Mesothelial cell of epicardium (in vitro differentiated cells): ENCODE measurements at places on chromosomes 11 and 22. TPM values are rescaled to one million over a fixed set of nuclear protein-coding genes. Genes with fewer than 3 reads are reported as not detected.
A peak's percentile ranks its signal among the peaks of the same experiment; 100 is the strongest.

The UCP3 gene
- 4.1 to 5.8 TPM (median 4.5 TPM) in 3 replicates for total RNA-seq

The FERMT3 gene
- total RNA-seq: 4.8 to 8.4 TPM (median 5.9 TPM) in 3 replicates

The VPREB1 gene
- not detected in 3 replicates for total RNA-seq

The OR52N1 gene
- total RNA-seq: not detected in 3 replicates

The KCNQ1OT1 gene
- 30.5 to 35.1 TPM (median 31.9 TPM) in 3 replicates for total RNA-seq

The ACRV1 gene
- 0.25 TPM in 1 of 3 replicates, not detected in the others for total RNA-seq

The TRIM49 gene
- total RNA-seq: not detected in 3 replicates

The CHRDL2 gene
- 0.45 to 0.65 TPM in 2 of 3 replicates, not detected in the other for total RNA-seq

The PTGDR2 gene
- 0.60 to 0.75 TPM (median 0.71 TPM) in 3 replicates for total RNA-seq

The OOSP3 gene
- total RNA-seq: not detected in 3 replicates

DNA sequence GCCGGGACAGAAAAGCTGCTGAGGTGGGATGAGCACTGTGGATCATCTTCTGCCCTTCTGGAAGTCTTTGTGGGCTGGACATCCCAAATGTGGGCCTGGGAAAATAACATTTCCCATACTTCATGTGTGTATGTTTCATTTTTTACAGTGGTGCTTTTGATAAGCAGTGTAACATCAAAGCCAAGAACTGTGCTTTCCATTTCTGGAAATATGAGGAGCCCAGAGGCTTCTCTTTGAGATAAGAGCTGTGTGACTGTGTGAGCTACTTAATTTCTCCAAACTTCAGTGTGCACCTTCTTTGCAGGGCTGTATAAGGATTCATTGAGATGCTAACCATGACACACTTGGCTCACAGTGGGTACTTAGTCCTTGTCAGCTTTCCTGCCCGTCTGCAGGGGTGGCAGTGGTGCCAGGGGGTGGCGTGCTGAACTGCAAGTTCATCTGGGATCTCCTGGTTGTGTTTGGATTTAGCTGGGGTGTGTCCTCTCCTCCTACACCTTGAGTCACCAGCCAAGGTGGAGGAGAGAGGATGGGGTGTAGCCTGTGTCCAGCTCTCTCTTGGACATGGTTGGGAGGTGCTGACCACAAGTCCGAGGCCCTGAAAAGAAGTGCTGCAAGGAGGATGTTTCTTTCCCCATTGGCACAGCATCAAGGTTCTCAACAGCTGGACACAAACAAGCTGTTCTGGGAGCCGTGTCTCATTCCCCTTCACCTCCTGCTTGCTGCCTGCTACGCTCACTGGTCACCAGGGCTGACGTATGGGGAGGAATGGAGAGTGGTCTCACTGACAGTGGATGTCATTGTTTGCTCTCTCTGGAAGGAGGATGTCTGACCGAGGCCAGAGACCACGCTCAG, 139.4 kb downstream of the TEAD1 start:
- DNase-seq: no peak

- no peak for DNase-seq
Measured at GRCh38 chr11:102144357-102145355, 34.4 kb downstream of the YAP1 start.

GRCh38 chr22:25067851-25068421, 115.4 kb downstream of the KIAA1671 start:
- DNase-seq: no peak

DNA sequence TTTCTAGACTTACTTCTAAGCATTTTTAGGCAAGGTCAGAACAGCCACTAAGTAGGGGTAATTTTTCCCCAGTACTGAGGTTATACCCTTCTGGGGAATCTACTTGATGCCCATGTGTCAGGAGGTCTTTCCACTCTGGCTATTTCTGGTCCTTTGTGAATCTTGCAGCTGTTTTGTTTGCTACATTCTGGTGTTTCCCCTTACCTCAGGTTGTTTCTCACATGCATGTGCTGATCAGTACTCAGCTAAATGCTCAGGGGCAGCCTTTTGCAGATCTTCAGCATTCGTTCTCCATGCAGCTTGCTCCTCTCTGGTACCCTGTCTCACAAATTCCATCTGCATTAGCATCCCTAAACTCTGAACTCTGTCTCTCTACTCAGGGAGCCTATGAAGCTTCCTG, 303.6 kb downstream of the SOX6 start:
- DNase-seq: no peak

DNA sequence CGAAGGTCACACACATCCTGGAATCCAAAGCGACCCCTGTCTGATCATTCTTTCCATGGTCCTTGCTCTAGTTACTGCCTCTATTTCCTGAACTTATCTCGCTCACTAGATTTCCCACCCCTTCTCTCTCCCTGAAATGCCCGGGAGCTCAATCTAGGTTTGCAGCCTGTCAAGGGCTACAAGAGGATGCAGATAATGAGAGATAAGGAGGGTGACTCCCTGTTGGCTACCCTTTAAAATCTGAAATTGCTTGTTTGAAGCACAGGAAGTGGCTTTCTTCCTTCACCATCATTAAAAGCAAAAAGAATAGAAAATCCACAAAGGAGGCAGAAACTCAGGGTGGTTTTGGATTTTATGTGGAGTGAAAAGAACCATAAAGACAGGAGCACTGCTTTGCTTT, 13.0 kb upstream of the FLI1 start:
- DNase-seq: no peak

- peak; percentile 34 for DNase-seq
Measured at GRCh38 chr22:25475257-25476022, 89.0 kb upstream of the GRK3 start.

- DNase-seq: no peak
Measured at GRCh38 chr11:8767466-8768142, 85.0 kb downstream of the RPL27A start.

DNA sequence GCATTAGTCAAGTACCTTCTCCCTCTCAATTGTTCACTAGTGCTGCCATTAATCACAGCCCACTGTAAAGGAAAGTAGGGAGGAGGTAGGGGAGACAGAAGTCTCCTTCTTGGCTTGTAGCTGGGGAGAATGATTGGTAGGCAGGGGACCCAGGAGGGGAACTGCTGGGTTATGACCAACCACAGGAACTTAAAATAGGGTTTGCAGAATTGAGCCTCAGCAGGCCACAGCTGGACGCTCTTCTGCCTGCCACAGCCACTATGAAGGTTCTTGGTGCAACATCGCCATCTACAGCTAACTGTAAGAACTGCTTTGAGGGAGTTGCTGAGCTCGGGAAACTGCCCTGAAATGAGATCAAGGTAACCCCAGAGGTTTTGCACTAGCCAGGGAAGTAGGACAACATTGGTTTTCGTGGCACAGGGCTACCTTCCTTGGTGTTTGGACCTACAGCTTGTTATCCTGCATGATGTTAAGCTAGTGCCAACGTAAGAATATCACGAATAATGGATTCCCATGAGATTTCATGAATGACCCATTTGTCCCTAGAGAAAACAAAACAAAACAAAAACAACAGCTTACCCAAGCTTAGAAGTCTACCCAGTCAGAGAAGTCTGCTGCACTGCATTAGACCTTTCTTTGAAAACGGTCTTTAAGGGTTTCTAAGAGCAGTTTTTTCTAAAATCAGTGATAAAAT, 787.1 kb upstream of the API5 start:
- DNase-seq: peak; percentile 22

GRCh38 chr11:6635082-6635932, 16.1 kb upstream of the TPP1 start:
- DNase-seq: no peak

DNA sequence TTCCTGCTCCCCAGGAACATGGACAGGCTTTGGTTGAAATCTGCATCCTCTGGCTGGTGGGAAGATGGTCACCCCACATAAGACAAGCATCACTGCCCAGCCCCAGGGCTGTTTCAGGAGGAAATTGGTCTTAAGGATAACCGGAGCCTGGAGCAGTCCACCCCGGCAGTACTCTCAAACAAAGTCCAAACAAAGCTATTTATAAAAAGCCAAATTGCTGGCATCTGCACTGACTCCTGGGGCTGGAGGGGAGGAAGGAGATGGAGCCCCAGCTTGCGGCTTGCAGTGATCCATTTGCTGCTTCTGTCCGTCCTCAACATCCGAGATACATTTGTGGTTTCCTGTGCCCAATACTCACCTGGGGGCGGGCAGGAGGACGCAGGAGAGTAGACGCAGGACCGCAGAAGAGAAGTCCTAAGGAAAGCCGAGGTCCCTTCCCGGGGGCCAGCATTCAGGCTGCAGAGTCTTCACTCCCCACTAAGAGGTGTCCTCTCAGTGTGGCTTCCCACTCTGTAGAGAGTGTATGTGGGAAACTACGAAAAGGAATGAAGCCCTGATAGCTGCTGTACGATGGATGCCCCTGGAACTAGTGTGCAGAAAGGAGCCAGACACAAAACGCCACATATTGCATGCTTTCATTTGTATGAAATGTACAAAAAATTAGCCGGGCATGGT, 107.3 kb upstream of the FGF3 start:
- no peak for DNase-seq

DNA sequence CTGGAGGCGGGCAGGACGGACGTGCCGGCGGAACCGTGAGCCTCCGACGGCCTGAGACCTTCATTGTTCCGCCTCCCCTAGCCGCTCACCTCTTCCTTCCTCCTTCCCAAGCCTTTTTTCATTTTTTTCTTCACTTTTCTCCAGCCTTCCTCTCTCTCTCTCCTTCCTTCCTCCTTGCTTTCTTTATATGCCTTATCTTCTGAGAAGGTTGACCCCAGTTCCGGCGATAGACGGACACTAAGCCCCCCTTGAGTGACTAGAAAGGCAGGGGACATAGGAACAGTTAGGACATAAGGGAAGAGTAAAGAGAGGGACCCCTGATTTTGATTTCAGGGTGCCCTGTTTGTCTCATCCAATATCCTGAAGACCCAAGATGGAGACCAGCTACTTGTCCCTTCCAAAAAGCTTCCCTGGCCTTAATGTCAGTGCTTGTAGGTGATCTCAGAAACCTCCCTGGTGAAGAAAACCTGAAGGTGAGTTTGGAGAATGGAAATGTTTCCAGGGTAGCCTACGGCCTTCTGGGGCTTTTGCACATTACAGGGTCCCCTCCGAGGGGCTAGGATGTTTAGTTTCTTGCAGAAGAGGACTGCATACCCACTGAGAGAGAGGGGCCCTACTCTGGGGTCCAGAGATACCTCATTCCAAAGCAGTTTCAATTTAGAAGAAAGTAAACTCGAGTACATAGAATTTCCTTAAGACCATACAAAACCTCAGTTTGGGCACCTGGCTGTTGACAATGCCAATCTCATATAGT, 3.5 kb downstream of the ADM start:
- no peak for DNase-seq

DNA sequence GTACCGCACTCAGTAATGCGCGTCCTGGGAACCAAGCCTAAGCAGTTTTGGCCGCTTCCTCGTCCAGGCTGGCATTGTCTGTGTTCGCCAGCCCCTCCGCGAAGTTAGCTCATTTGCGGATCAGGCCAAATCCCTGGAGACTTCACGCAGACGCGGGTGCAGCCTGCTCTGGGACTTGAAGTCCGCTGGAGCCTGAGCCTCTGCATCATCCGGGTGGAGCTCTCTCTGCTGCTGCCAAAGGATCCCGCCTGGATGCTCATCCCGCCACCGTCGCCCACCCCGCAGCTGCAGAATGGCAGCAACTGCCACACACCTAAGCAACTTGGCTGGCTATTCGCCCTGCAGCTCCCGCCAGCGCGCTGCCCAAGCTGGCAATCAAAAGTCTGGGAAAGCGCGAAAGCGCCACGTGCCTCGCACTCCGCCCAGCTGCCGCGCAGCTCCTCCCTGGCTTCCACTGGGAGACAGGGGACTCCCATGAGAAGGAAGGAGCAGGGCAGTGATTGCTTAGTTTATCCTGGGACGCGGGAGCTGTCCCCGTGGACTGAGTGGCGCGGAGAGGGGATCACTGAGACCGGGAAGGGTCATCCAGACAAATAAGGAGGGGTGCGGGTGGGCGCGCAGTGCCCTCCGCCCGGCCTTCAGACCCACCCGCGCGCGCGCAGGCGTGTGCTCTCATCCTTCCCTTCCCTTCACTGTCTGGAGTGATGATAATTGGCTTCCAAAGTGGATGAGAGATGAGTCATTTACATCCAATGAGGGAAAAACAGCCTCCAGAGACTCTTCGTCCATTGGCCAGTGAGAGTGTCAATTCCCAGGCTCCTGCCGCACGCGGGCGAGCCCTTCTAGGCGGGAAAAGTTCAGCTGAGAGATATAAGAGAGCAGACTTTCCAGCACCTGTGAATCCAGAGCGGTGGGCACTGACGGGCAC, 23.2 kb upstream of the GLYATL1B start:
- DNase-seq: no peak

GRCh38 chr11:73598719-73599379, 937 bp upstream of the FAM168A start:
- DNase-seq: no peak

DNA sequence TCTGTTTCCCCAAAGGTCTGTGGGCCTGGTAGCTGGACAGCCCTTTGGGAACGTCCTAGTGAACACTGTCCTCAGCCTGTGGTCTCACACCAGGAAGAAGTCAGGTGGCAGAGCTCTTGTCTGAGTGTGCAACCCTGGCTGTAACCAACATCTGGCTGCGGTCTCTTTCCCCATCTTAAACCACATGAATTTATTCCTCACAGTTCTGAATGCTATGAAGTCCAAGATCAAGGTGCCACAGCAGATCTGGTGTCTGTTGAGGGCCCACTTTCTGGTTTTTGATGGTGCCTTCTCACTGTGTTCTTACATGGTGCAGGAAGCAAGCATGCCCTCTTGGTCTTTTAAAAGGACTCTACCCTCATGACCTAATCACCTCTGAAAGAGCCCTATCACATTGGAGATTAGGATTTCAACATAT, 2.7 kb downstream of the UPB1 start:
- no peak for DNase-seq

GRCh38 chr11:57432714-57433163, 5.8 kb upstream of the SLC43A3 start:
- no peak for DNase-seq

DNA sequence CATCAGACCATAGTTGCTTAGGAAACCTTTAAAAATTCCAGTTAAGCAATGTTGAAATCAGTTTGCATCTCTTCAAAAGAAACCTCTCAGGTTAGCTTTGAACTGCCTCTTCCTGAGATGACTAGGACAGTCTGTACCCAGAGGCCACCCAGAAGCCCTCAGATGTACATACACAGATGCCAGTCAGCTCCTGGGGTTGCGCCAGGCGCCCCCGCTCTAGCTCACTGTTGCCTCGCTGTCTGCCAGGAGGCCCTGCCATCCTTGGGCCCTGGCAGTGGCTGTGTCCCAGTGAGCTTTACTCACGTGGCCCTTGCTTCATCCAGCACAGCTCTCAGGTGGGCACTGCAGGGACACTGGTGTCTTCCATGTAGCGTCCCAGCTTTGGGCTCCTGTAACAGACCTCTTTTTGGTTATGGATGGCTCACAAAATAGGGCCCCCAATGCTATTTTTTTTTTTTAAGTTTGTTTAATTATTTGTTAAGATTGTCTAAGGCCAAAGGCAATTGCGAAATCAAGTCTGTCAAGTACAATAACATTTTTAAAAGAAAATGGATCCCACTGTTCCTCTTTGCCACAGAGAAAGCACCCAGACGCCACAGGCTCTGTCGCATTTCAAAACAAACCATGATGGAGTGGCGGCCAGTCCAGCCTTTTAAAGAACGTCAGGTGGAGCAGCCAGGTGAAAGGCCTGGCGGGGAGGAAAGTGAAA, 73.4 kb downstream of the NCAPD3 start:
- DNase-seq: no peak

- DNase-seq: no peak
Measured at GRCh38 chr22:27424319-27424718, 377.2 kb downstream of the MN1 start.

- DNase-seq: peak; percentile 10
Measured at GRCh38 chr11:69335781-69336405, 41.9 kb downstream of the MYEOV start.
